IMR-90 (cell line): ENCODE measurements at places on chromosomes 1 and 21. TPM values are rescaled to one million over a fixed set of nuclear protein-coding genes. Genes with fewer than 3 reads are reported as not detected.
A peak's percentile ranks its signal among the peaks of the same experiment; 100 is the strongest.

DNA sequence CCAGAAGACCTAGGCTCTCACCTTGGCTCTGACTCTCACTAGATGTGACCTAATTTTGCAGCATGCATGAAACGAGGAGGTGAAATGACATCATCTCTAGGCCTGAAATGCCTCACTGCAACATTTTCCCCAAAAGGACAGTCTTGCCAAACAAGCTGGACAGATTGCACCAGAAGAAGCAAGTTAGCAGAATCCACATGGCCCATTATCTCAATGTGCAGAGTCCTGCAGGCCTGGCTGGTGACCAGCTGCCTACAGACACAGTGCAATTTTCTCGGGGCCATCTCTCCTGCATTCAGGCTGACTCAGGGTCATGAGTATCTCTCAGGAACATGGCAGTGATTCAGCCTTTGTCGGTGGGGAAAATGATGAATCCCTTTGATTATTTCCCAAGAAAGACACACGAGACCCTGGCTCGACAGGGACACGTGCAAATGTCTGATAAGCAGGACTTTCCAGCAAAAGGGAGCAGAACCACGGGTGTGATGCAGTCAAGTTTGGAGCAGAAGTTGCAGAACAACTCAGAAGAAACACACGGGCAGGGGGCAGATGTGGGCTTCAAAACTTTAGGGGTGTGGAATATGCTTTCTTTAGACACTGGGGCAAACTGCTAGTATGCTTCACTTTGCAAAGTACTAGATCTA, 38.7 kb downstream of the TRIM67 start:
- peak; percentile 32 for DNase-seq

GRCh38 chr1:17251246-17251645, 2.3 kb downstream of the PADI3 start:
- no peak for DNase-seq

C1orf94 gene
- total RNA-seq: not detected in 2 replicates

DNA sequence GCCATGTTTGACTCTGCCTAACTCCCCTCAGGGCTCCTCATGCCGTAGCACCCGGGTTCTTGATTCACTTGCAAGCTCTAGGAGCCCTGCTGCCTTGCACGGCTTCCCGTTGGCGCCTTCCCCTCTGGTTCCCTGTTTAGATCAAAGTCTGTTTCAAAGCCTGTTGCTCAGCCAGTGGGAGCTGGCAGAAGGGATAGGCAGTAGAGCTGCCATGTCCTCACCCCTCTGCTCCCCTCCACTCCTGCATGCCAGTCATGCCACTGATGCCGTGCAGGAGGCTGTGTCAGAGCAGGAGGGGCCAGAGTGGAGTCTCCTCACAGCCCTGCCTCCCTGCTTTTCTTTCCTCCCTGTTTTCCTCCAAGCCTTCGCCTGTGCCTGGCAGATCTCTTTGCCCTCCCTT, 26.5 kb downstream of the HMGCS2 start:
- peak; percentile 38 for DNase-seq

- DNase-seq: peak; percentile 78
These were observed 18.0 kb downstream of the OMA1 start for GRCh38 chr1:58528518-58528917.

- no peak for DNase-seq
These were observed 86.0 kb upstream of the TLR5 start for GRCh38 chr1:223228931-223229528.

RNU1-4 gene
- total RNA-seq: under 0.01 TPM in 2 replicates

ADGRB2 gene
- total RNA-seq: 2.2 and 2.5 TPM in 2 replicates

- DNase-seq: peak; percentile 41
These were observed 111.8 kb upstream of the PRMT6 start for GRCh38 chr1:106944721-106945120.

DNA sequence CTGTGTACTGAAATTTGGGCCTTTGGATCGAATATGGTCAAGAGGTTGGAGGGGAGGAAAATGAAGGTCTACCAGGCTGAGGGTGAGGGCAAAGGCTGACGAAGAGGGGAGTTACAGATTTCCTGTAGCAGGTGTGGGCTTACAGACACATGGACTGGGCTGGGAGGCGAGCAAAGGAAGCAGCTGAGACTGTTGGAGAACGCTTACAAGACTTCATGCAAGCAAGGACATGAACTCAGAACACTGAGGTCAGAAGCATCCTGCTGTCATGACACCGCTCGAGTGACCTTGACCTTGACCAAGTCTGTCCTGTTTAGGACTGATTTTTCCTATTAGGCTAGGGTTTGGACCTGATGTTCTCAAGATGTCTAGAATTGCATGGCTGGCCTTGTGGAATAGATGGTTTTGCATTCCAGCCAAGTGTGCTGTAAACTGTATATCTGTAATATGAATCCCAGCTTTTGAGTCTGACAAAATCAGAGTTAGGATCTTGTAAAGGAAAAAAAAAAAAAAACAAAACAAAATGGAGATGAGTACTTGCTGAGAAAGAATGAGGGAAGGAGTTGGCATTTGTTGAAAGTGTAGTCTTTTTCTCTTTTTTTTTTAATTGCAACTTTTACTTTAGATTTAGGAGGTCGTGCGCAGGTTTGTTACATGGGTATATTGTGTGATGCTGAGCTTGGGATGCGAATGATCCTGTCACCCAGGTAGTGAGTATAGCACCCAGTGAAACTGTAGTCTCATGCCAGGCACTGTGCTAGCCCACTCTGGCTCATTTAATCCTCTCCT, 5.8 kb downstream of the ELF3 start:
- DNase-seq: peak; percentile 78

GRCh38 chr21:14251336-14251735, 35.4 kb downstream of the RBM11 start:
- DNase-seq: no peak

DNA sequence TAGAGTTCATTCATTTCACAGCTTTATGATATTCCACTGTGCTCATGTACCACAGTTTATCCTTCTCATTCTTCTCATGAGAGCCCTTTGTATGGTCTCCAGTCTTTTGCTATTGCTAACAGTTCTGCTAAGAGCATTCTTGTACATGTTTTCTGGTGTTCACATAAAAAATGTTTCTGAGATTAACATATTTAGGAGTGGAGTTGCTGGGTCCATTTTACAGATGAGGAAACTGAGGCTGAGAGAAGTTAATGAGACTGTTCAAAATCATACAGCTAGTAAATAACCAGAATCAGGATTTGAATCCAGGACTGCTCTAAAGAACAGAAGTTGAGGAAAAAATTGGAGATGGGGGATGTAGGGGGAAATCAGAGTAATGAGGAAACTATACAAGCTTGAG, 28.8 kb upstream of the RGS16 start:
- DNase-seq: no peak

TAS1R1 gene
- not detected in 2 replicates for total RNA-seq

LY9 gene
- total RNA-seq: not detected in 2 replicates

SYPL2 gene
- under 0.01 TPM in 2 replicates for total RNA-seq

DNA sequence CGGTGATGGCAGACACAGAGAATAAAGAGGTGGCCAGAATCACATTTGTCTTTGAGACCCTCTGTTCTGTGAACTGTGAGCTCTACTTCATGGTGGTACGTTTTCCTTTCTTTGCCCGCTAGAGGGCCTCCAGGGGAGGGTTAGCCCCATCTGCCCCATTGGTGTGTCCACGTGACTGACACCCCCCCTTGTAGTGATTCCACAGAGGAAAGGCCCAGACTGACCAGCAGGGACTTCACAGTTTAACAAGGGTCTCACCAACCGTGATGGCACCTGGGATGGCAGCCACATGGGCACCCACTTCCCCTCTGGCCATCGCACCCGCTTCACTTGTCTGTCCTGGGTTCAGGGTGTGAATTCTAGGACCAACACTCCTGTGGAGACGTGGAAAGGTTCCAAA, 22.3 kb upstream of the SARS1 start:
- no peak for DNase-seq

- DNase-seq: no peak
These were observed 155.8 kb upstream of the UBE2U start for GRCh38 chr1:64047549-64047996.
